GM06990 (cell line): ENCODE measurements at places on chromosomes 5 and 9.

DNA sequence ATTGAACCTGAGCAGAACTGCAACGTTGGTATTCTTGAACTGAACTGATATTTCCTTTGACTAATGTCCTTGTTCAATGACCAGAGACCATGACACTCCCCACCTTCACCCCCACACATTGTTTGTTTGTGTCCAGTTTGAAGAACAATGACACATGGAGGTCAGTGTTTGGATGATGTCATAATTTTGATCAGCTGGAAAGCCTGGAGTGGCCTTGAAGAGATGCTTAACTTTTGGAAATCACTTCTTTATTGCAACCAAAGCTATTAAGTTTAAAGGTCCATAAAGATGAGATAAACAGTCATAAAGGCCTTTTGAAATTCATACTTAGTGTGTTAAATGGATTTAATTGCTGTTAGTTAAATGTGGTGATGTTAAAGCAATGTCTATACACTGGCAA lies 92.7 kb downstream of the TMC1 start:
- DNase-seq = no peak

DNA sequence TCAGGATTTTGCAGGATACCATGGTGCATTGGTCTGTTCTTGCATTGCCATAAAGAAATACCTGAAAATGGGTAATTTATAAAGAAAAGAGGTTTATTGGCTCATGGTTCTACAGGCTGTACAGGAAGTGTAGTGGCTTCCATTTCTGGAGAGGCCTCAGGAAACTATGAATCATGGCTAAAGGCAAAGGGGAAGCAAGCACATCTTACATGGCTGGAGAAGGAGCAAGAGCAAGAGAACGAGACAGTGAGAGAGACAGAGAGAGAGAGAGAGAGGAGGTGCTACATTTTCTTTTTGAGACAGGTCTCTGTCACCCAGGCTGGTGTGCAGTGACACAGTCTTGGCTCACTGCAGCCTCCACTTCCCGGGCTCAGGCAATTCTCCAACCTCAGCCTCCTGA lies 43.9 kb downstream of the P4HA2 start:
- DNase-seq = no peak

GRCh38 chr9:134212809-134213507 lies 48.6 kb upstream of the RNU6ATAC start:
- no peak for DNase-seq

- no peak for DNase-seq
These were observed 86.7 kb upstream of the ALDH1A1 start for GRCh38 chr9:73039271-73040263.

GRCh38 chr5:3845230-3845629 lies 249.6 kb downstream of the IRX1 start:
- DNase-seq = no peak
